Esophagus (tissue), 2 donors: ENCODE measurements at places on chromosomes 11 and 22. TPM values are rescaled to one million over a fixed set of nuclear protein-coding genes. Genes with fewer than 3 reads are reported as not detected.

The SYT7 gene
- polyA plus RNA-seq = 2.2 TPM

The BACE1 gene
- 4.9 TPM for polyA plus RNA-seq

The SLC1A2 gene
- 0.11 TPM for polyA plus RNA-seq

The OR5B21 gene
- not detected for polyA plus RNA-seq

The PARVG gene
- 4.4 TPM for polyA plus RNA-seq

The CHKB gene
- polyA plus RNA-seq = 50.1 TPM

The PDGFB gene
- 1.8 TPM for polyA plus RNA-seq

The SEPTIN3 gene
- 0.11 TPM for polyA plus RNA-seq

The FAT3 gene
- 0.06 TPM for polyA plus RNA-seq

The RAG1 gene
- polyA plus RNA-seq = 0.29 TPM

The KLHDC7B gene
- 0.14 TPM for polyA plus RNA-seq

The SPON1 gene
- 3.0 TPM for polyA plus RNA-seq

The YAP1 gene
- 39.5 TPM for polyA plus RNA-seq

The KDM4E gene
- polyA plus RNA-seq = not detected
